HCT116 (cell line): ENCODE measurements at places on chromosomes 13 and 19. TPM values are rescaled to one million over a fixed set of nuclear protein-coding genes. Genes with fewer than 3 reads are reported as not detected.
A peak's percentile ranks its signal among the peaks of the same experiment; 100 is the strongest.

- no peak for DNase-seq
Measured at GRCh38 chr19:49222528-49222927, 64.9 kb downstream of the TRPM4 start.

DNA sequence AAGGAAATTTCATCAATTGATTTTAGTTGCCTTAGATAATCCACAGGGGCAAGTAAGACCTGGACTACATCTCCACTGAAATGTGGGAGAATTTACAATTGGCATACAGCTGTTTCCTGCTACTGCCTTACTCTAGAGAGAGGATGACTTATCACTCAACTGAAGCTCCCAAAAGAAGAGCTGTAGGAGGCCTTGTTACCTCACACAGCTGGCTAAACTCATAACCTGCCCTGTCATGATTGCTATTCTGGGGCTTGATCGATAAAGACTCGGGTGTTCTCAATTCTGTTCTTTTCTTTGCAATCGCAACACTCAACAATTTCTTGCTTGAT is 1396.4 kb downstream of the EFNB2 start:
- DNase-seq: no peak

DNA sequence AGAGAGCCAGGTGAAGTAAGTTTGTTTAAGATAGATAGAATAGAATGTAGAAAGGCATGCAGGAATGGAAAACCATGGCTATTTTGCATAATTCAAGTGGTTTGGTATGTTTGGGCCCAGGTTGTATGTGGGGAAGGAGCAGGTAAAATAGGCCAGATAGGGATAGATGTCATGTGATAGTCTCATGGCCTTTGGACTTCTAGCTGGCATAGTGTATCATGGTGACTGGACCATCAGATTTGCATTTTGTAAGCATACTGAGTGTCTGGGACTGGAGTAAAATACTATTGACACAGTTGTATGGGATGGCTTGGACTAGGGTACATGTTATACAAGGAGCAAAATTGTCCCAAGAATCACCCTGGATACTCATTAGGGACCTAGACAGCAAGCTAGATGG is 38.9 kb downstream of the COG3 start:
- DNase-seq: no peak

DNA sequence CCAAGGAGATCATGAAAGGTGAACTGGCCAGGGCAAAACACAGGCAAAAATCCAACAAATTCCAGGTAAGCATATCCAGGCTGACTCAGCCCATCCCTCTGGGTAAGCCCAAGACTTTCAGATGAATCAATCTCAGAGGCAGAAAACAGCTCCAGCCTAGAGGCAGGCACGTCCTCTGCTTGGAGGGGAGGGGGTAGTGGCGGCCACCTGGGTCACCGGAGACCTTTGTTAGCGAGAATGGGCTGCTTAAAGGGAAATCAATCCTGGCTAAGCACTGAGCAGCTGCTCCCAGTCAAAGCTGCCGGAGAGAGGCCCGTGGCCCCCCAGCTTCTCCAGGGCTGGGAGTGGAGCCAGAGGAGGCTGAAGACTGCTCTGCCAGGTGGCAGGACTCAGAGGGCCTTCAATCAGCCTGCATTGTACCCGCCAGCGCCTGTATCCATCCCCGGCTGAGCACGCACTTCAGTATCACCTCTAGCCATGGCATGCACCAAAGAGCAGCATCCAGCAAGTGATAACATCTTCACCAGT is 48.2 kb downstream of the PIN1 start:
- peak; percentile 23 for DNase-seq

DNA sequence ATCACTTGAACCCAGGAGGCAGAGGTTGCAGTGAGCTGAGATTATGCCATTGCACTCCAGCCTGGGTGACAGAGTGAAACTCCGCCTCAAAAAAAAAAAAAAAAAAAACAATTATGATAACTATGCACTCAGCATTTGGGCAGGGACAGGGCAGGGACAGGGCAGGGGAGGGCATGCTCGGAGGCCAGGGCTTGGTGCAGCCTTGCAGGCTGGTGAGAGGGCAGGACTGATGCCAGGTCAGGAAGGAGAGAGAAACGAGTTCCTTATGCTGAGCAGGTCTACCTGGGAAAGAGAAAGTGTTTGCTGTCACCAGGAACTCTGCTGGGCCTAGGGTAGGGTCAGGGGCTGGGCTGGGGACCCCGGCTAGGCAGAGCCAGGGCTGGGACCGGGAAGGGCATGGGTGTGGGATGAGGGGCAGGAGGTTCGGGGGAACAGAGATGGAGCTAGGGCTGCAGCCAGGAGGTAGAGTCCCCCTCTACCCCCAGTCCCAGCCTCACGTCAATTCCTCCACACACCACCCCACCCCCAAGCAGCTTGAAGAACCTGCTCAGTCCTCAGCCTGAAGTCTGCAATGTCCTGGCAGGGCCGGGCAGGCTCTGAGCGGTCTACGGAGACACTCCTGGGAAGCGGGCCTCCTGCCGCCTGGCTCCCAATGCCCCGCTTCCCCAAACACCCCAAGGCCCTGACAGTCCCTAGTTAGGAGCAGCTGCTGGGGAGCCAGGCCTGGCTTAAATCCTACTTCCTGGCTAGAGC is 2.8 kb downstream of the FXYD3 start:
- no peak for DNase-seq

DNA sequence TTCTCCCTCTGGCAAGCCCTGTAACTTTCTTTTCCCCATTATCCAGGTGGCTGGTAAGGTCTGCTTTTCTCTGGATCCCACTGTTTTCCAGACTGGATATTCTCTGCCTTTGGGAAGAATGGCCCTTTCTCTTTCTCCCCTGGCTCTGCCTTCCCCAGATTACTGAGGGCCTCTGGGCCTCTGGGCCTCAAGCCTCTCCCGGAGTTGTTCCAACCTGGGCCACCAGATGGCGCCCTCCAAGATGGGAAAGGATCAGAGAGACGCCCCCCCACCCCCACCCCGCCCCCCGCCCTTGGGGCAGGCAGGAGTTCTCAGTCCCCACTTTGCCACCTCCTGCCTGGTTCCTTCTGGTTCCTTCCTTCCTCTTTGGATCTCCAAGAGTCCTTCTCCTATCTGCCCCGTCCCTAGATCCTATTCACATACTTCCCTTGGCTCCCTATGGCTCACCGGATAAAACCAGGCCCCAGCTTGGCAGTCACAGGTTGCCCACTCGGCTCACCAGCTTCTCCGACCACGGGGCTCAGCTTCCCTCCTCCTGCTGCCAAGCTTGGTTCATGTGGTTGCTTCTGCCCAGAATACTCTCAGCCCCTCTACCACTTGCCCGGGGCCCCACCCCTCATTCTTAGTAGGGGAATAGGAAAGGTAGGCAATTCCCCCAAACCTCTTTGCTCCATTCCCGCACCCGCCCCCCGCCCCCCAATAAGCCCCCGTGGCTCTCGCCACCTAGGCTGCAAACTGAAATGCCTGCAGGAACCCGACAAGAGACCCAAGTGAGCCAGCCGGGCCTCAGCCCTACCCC is 13.1 kb downstream of the EPS8L1 start:
- no peak for DNase-seq

DNA sequence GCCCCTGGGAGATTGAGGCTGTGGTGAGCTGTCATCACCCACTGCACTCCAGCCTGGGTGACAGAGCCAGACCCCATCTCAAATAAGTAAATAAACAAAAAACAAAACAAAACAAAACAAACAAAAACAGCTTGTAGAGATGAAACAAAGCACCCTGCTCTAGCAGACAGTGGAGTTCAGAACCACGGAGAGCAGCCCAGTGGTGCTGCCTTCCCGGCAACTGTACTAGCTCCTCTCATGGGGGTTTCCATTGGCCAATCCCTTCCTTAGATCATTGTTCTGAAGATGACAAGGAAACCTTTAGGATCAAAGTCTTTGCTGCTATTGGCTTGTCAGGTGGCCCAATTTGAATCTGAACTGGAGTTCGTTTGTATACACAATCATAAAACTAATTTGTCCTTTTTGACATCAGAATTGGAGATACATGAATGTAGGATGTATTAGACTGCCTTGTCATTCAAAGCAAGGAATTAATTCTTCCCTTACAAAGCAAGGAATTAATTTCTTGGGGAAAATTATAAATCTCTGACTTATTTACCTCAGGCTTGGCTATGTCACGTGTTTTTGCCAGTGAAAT is 19.7 kb upstream of the SYCN start:
- no peak for DNase-seq

DNA sequence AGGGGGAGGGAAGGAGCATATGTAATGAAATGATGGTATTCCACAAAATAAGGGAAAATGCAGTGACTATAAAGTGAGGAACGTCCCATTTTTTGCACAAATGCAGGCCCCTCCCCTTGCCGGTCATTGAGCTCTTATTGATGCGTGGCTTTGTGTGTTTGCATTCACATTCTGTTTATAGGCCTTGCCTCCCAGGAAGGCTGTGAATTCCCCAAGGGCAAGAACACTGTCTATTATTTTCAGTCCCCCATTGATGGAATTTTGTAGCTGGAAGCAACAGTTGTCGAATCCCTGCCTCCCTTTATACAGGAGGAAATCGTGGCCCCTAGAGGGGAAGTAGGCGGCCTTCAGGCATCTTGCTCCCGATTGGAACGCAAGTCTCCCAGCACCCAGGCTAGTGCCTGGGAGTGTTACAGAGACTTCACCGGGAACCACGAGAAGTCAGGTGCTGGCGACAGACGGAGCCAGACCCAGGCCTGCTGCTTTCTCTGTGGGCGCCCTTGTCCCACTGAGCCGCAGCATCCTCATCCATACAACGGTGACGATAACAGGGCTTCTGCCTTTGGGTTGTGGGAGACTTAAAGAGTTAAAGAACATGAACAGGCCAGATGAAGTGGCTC is 6.9 kb downstream of the SBSN start:
- no peak for DNase-seq

DNA sequence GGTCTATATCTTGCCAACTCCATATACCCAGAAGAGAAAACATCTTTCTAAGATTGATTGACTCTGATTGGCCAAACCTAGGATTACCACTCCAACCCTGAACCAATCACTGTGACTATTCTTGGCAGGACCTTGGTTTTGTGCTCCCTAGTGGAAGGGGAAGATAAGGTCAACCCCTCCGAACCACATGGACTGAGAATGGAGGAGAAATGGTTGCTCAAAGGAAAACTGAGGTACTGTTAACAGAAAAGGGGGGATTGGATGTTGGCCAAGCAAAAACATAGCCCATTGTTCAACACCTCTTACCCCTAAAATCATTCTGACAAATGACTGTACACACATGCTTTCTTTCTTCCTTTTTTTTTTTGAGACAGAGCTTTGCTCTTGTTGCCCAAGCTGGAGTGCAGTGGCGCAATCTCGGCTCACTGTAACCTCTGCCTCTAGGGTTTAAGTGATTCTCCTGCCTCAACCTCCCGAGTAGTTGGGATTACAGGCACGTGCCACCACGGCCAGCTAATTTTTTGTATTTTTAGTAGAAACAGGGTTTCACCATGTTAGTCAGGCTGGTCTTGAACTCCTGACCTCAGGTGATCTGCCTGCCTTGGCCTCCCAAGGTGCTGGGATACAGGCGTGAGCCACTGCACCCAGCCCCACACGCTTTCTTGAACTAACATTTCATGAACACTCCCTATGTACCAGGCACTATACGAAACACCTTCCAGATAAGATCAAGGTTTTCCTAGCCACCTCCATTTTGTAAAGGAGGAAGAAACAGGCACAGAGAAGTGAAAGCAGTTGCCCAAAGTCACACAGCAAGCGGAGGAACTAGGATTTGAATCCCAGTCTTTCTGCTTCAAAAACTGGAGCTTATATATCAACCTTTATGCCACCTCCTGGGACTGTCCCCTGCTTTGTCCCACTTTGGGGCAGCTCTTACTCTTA is 6.5 kb downstream of the MEIOSIN start:
- peak; percentile 60 for DNase-seq

GRCh38 chr19:12749938-12750521 is 1.6 kb upstream of the BEST2 start:
- no peak for DNase-seq

DNA sequence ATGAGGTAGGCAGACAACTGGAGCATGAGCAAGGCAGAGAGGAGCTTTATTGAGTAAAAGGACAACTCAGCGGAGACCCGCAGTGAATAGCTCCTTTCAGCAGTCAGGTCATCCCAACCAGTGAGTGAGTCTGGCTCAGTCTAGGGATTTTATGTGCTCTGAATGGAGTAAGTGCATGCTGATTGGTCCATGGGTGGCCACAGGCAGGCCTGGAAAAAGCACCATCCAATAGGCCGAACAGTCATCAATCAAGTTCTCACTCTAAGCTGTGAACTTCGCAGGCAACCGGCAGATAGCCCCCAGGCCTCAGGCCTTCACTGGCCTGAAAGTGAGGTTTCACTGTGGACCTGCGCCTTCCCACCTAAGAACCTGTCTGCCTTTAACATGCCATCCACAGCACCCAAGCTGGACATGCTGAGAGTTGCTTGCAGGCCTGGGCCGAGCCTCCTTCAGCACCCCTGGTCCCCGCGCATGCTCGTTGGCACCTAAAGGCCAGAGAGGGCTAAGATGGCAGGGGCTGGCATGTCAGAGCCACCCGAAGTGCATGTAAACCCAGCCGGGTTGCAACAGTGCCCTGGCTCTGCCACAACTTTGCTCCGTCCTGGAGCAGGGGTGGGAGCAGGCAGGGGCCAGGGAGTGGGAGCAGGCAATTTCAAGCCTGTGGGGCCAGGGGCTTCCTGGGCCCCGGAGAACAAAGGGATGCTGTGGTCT is 698.7 kb downstream of the SLITRK1 start:
- DNase-seq: no peak

DNA sequence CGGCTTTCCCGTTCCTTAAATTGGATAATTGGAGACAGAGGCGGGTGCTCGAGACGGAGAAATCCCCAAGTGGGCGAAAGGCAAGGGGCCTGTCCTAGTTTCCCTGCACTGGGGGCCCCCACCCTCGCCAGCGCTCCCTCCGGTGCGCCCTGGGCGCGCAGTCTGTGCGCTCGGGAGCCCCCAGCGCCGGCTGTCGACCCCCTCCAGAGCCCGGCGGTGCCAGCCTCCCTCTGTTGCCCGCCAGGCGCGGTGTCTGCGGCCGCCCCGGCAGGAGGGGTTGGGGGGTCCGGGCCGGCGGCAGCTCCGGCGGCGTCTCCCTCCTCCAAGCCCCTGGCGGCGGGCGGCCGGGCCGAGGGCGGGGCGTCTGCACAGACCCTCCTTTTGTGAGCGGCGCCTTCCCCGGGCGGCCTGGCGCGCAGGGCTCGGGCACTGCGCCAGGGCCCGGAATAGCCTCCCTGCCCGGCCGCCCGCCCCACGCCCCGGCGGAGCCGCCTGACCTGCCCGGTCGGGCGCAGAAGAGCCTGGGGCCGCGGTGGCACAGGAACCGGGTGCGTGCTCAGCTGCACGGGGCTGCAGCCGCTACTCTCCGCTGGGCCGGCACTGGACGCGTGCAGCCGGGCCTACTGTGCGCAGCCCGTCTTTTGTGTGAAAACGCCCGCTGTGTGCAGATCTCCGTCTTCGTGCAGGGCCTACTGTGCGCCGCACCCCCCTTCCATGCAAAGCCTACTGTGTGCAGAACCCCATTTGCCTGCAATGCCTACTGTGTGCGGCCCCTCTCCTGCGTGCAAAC is 13.2 kb downstream of the GADD45B start:
- no peak for DNase-seq

GRCh38 chr19:2221250-2221831 is 14.8 kb downstream of the PLEKHJ1 start:
- DNase-seq: no peak

- peak; percentile 55 for DNase-seq
Measured at GRCh38 chr13:43804461-43805070, 17.8 kb upstream of the ENOX1 start.

- DNase-seq: no peak
Measured at GRCh38 chr13:94666065-94666464, 46.3 kb downstream of the SOX21 start.

Gene ICAM1
- 5.0 TPM for total RNA-seq

Gene ZMYM2
- 53.0 TPM for total RNA-seq

Gene PSG2
- total RNA-seq: not detected

Gene PRX
- 4.8 TPM for total RNA-seq

Gene TMC4
- total RNA-seq: 60.3 TPM

Gene FAM98C
- total RNA-seq: 33.8 TPM

Gene FBN3
- 6.6 TPM for total RNA-seq

Gene MBD3L4
- total RNA-seq: not detected

Gene B3GNT3
- total RNA-seq: 22.2 TPM

Gene VMAC
- 2.1 TPM for total RNA-seq
